ENCODE measurements at places on chromosomes 2 and 18.

DNA sequence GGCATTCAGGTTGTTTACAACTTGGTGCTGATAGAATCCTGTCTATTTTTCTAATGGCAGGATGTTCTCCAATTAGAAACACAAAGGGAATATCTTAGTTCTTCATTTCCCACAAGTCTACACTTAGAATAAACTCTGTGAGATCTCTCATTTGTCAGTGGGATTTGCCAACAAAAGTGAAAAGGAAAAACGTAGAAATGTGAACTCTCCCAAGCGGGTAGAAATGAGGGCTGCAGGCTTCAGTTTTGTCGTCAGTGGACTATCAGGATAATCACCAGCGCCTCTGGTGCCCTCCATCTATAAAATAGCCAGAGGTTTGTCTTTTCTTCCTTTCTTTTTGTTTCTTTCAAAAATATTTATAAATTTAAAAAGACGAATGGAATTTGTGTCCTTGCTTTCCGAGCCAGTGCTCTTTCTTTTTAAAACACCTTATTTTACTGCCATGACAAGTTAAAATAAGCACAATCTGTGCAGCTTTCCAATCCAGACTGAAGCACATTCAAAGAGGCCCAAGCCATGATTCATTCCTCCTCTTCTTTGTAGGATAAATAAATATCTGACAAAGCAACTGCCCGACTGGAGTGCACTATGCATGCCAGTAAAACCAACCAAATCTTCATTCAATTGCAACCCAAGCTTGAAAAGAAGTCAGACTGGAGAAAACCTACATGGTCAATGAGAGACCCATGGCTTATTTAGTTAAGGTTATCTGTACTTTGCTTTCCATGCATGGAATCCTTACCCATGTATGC, 185.8 kb downstream of the ANKRD44 start:
- no peak for DNase-seq

GRCh38 chr2:236717729-236718128, 148.1 kb downstream of the ACKR3 start:
- no peak for DNase-seq

DNA sequence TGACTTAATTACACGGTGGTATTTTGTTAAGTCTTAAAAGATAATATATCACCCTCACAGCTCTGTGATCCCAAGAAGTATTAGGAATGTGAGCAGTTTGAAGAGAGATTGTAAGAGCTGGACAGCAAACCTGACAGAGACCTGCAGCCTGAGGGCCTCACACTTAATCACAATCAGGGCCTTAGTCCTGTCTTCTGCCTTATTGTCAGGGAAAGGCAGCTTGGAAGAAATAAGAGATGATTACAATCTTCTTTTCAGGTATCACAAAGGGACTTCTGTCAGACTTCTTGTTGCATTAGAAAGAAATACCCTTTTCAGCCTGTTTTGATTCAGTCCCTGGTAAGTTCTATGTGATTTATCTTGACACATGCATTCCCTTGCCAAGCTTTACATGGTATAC, 1433.8 kb upstream of the SLC39A10 start:
- DNase-seq, result no peak

- DNase-seq, result no peak
Measured at GRCh38 chr2:169562519-169562918, 11.1 kb downstream of the FASTKD1 start.

DNA sequence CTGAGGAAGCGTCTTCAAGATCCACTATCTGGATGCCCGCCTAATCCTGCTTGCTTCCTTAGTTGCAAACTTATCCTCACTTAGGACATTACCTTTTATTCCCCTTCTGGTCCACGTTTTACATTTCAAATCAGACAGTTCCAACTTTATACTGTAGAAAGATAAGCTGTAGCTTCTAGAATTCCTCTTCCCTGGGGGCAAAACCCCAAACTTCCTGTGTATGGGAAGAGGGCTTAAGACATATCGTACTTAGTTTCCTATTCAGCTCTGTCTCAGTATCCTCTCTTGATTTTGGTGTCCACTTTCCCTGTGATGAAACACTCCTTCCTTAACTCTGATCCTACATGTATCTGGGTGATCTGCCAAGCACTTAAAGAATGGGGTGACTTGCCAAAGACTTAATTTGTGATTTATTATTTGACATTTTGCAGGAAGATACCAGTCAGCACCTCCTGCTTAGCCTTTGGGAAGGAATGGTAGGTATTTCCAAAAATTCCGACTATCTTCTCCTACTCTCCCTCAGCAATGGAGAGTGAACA, 245.2 kb downstream of the CDCA7 start:
- no peak for DNase-seq

DNA sequence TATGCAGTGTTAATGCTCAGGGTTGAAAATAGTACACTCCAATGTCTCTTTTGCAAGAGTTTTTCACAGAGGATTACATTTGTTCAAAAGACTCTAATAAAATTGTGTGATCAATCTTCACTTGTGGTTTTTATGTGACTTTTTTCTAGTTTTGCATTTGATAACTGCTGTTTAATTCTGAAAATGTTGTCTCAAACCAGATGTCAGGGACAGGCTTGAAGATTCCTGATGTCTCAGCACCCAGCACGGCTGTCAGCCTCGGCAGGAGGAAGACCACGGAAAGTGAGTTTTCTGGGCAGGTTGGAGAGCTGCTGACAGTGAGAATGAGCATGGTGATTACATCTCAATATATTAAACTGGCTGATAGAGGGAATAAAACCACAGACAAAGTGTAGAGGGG, 9.1 kb downstream of the SOX11 start:
- DNase-seq, result no peak

- DNase-seq, result no peak
Measured at GRCh38 chr2:29991086-29991485, 69.7 kb upstream of the ALK start.

- DNase-seq, result no peak
Measured at GRCh38 chr2:43367012-43367782, 140.8 kb upstream of the ZFP36L2 start.

- no peak for DNase-seq
Measured at GRCh38 chr18:5627776-5628511, 84.1 kb upstream of the EPB41L3 start.

GRCh38 chr2:101361522-101361921, 25.8 kb downstream of the CREG2 start:
- DNase-seq, result no peak

- DNase-seq, result no peak
Measured at GRCh38 chr2:72581560-72582181, 244.2 kb downstream of the EXOC6B start.

DNA sequence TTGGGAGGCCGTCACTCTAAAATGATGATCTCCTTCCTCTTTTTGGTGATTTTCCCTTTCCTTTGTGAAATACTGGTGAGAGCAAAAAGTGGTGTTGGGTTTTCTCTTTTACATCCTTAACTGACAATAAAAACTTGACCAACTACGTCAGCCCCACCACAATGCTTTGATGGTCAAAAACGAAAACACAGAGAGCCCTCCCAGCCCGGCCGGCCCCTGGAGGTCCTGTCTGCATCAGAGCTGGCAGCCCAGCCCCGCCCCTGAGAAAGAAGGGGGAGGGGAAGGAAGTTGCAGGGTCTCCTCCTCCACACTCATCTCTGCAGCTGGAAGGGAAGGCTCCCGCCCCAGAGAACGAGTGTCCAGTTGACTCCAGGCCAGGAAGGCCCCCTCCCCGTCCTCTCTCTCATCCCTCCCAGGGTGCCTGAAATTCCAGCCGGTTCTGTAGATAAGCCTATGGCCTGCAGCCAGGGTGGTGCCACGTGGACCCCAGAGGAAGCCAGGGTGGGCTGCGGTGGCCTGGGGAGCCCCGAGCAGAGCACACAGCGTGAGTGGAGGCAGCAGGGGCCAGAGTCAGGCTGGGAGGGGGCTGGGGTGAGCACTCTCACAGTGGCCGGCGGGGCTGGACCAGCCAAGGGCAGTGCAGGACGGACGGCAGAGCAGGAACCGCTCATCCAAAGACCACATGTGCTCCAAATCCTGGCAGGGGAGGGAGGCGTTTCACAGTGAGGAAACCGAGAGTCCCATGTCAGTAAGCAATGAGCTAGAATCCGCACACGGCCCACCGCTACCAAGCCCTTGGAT, 19.8 kb downstream of the BIN1 start:
- DNase-seq, result no peak

DNA sequence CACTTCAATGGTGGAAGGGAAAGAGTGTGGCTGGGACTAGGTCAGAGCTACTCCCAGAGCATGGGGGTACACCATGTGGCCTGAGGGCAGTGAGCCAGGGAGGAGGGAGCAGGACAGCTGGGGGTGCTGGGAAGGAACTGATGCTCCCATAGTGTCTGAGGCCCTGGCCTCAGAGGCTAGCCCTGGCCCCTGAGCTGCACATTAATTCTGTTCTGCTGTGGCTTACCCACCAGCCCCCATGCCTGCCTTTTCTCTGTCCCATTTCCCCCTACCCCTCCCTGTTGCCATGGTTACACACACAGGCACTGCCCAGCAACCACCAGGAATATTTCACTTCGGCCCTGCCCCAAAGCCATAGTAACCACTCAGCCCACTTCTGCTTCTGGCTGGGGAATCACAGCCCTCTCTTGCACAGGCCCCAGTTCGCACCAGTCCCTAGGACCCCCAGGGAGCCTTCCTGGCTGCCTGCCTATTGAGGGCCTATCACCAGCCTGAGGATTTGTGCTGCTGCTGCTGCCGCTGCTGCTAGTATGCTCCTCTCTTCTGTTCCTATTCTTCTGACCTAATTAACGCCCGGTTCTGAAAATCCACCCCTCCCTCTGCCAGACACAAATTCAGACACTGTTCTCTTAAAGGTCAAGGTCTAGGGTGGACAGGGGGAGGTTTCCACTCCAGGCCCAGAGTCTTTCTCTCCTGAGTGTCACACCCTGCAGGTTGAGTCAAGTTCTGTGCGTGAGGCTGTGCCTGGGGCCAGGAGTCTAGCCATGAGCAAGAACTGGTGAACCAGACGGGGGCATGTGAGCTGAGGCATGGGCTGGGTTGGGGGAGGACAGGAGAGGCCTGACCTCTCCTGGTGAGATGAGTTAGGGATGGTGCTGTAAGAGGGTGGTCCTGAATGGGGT, 87.1 kb upstream of the MCFD2 start:
- DNase-seq, result no peak

DNA sequence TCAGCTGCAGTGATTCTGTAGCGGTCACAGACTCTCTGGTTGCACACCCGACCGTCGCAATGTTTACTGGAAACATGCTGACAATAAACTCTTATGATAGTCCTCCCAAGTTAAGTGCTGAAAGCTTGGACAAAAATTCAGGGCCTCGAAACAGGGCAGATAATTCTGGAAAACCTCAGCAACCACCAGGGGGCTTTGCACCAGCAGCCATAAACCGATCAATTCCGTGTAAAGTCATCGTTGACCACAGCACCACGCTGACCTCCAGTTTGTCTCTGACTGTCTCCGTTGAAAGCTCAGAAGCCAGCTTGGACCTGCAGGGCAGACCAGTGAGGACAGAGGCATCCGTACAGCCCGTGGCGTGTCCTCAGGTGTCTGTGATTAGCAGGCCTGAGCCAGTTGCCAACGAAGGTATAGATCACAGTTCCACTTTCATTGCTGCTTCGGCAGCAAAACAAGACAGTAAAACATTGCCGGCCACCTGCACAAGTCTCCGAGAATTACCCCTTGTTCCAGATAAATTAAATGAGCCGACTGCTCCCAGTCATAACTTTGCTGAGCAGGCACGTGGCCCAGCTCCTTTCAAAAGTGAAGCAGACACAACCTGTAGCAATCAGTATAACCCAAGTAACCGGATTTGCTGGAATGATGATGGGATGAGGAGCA, 166.1 kb downstream of the ASXL3 start:
- DNase-seq, result no peak

- DNase-seq, result no peak
Measured at GRCh38 chr2:9639000-9639602, 8.3 kb upstream of the YWHAQ start.

GRCh38 chr2:31997653-31998052, 13.2 kb downstream of the MEMO1 start:
- no peak for DNase-seq

GRCh38 chr2:135820003-135820618, 16.9 kb downstream of the LCT start:
- DNase-seq, result peak; percentile 92

DNA sequence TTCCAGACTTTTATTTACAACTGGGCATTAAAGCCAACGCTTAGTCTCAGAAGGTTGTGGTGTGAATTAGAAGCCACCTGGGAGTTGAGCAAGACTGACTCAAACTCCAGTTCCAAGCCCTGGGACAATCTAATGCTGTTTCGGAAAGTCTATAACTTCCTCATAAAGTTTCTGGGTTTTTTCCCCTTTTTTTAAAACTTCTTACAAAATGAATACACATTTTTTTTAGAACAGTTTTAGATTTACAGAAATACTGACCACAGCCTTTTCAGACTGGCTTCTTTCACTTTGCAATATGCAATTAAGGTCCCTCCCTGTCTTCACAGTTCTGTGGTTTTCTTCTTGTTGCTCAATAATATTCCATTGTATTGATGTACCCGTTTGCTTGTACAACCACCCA, 115.9 kb upstream of the TWIST2 start:
- no peak for DNase-seq

DNA sequence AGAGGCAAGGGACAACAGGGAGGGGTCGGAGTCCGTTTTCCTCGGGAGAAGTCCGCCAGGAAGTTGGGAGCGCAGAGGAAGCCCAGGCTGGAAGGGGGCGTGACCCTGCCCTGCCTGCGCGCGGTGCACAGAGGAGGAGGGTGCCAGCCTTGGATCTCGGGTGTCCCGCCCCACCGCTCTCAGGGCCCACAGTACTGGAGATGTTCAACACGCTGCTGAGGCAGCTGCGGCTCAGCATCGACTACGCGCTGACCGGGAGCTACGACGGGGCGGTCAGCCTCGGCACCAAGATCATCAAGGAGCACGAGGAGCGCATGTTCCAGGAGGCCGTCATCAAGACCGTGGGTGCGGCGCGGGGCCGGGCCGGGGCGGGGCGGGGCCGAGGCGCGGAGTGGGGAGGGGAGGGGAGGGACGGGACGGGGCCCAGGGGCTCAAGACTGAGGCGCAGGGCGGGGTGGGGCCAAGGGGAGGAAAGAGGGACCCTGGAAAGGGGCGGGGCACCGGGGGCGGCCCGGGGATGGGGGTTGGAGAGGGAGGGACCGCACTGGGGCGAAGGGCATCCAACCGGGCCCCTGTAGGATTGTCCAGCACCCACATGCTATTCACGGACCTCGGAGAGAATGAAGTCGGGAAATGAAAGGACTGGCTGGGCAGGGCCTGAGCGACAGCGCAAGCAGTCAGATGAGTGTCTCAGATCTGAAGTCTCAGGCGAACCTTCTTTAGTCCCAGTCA, 36.6 kb downstream of the POMC start:
- DNase-seq, result no peak

- no peak for DNase-seq
Measured at GRCh38 chr2:74029714-74030397, 45.1 kb downstream of the TET3 start.

GRCh38 chr2:225725726-225726125, 326.2 kb downstream of the NYAP2 start:
- DNase-seq, result no peak

- no peak for DNase-seq
Measured at GRCh38 chr2:201383136-201383535, 26.0 kb upstream of the FLACC1 start.

- DNase-seq, result no peak
Measured at GRCh38 chr18:55328301-55328700, 259.7 kb downstream of the TCF4 start.

GRCh38 chr18:35163014-35163539, 77.8 kb upstream of the ZNF397 start:
- DNase-seq, result no peak
